AG04450 (cell line): ENCODE measurements at places on chromosomes 11 and 22.

DNA sequence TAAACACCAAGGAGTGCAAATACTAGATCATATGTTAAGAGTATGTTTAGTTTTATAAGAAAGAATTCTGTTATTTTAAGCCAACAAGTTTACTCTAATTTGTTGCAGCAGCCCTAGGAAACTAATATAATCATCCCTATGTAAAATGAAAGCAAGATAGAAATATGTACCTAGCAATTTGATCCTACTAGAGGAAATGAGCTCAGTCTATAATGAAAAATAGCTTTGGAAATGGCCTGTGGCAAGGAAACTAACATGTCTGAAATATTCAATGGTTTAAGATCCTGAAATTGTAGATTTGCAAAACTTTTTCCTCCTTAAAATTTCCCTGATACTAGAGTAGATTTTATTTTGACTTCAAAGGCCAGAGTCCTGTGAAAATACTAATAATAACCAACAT, 112.7 kb upstream of the SLC5A12 start:
- DNase-seq, result no peak

- no peak for DNase-seq
Measured at GRCh38 chr22:23237841-23238240, 57.5 kb downstream of the BCR start.

DNA sequence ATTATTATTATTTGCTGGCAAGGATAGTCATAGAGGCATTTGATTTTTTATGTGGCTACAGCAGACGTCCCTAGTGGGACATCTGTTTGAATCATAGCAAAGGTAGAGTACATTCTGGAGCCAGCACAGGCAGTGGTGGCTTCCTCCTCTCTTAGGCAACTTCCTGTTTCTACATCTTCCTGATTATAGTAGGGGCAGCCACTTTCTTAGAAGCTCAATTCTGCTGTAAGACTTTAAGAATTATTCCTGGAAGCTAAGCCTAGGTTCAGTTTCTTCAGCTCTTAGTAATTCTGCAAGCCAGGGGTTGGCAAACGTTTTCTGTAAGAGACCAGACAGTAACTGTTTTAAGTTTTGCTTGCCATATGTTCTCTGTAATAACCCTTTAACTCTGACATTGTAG, 129.3 kb upstream of the TENM4 start:
- no peak for DNase-seq

GRCh38 chr11:94655291-94655690, 88.1 kb downstream of the PIWIL4 start:
- DNase-seq, result no peak

GRCh38 chr11:66914505-66914904, 43.7 kb downstream of the PC start:
- no peak for DNase-seq

DNA sequence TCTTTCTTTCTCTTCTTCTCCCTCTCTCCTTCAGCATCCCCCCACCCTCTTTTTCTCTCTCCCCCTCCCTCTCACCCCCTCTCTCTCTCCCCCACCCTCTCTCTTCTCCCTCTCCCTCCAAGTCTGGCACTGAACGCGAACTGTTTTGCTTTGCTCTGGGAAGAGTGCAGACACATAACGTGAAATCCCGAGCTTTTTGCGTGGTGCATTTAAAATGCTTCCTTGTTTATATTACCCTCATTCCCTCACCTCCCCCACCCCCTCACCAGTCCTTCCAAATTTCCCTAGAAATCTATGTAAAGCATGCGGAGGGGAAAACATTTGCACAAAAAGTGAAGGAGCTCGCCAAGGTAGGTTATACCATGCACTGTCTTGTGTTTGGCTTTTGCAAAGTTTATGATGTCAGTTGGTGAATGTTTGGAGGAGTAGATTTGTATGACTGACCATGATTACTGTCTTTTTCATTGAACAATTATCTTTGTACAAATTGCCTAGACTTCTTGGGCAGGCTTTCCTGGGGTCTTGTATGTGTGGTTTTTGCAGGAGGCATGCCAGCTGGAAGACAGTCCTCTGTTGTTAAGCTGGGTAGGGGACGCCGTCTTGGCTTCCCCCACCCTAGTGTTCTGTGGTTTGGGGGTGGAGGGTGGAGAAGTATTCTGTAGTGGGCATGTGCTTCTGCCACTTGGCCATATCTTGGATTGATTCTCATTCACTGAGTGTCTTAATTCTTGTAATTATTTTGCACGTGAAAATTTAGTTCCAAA, 123.7 kb upstream of the HSD17B12 start:
- DNase-seq, result no peak

DNA sequence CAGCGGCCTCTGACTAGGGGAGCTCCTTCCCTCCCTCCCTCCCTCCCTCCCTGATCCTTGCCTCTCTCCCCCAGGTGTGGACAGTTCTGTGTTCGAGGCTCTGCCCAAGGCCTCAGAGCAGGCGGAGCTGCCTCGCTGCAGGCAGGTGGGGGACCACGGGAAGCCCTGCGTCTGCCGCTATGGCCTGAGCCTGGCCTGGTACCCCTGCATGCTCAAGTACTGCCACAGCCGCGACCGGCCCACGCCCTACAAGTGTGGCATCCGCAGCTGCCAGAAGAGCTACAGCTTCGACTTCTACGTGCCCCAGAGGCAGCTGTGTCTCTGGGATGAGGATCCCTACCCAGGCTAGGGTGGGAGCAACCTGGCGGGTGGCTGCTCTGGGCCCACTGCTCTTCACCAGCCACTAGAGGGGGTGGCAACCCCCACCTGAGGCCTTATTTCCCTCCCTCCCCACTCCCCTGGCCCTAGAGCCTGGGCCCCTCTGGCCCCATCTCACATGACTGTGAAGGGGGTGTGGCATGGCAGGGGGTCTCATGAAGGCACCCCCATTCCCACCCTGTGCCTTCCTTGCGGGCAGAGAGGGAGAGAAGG, 11.1 kb upstream of the POU2F3 start:
- DNase-seq, result no peak

DNA sequence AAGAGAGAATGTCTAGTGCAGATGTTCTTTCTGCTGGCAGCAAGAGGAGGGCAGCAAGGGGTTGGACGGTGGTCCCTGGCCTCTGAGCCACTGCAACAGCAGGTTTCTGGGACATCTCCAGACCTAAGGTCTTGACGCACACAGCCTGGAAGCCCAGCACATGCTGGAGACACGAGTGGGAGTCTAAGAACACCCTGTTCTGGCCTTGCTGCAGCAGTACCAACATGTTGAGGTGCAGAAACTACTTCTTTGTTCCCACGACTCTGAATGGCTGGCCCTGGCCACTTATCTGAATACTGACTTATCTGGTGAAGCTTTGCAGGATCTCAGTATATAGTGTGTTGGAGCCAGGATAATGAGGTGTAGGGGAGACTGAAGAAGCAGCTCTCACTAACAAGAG, 6.8 kb downstream of the MICAL2 start:
- no peak for DNase-seq

DNA sequence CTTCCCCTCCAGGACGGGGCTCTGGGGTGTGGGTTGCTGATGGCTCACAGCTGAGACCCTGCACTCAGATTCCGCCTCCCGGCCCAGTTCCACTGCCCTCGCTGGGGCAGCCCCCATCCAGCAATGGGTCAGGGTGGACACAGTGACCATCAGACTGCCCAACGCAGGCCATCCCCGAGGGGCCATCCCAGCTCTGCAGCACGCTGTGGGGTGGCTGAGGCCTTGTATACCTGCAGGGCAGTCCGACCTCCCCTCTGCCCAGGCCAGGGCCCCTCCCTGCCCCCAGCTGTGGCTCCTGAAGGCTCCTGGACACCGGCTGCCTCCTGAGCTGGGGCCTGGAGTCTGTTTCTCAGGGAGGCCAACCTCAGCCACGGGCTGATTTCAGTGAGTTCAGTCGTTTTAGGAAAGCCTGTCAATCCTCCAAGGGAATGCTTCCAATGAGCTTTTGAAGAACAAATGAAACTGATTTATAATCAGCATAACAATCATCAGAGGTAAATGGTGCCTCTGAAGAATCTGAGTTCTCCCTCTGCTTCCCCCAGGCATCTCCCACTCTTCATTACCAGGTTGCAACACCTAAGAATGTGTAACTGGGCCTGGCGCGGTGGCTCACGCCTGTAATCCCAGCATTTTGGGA, 95.1 kb downstream of the CELSR1 start:
- no peak for DNase-seq
